CD4-positive, alpha-beta T cell (primary cell): ENCODE measurements at places on chromosomes 2 and 18. TPM values are rescaled to one million over a fixed set of nuclear protein-coding genes. Genes with fewer than 3 reads are reported as not detected.
A peak's percentile ranks its signal among the peaks of the same experiment; 100 is the strongest.

- DNase-seq = no peak
Measured at GRCh38 chr2:213682276-213682675, 398.0 kb downstream of the SPAG16 start.

DNA sequence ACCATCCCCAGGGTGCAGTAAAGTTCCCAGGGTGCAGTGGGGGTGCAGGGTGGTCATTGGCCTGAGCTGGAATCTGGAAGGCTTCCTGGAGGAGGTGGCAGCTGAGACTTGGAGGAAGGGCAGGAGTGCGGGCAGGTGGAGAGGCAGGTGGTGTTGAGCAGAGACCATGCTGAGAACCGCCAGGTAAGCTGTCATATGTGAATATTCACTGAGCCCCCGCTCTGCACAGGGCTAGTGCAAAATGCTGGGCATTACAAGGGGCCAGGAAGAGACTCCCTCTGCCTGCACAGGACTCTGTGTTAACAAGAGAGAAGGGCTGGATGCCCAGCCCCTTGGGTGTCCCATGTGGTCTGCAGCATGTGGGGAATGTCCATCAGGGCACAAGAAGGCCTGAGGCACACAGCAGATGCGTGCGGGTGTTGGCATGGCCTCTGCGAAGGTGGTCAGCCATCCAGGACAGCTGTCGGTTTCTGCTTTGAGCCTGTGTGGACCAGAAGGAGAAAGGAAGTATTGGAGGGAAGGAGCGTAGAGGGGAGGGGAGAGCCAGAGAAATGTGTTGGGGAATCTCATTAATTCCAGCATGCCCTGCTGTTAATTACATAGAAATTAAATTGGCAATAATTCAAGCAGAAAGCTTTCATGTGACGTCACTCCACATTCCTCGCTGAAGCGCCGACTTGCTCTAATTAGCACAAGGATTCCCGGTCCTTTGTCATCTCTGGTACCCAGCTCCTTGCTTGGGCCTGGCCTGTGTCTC, 62.8 kb upstream of the OTOS start:
- no peak for DNase-seq

DNA sequence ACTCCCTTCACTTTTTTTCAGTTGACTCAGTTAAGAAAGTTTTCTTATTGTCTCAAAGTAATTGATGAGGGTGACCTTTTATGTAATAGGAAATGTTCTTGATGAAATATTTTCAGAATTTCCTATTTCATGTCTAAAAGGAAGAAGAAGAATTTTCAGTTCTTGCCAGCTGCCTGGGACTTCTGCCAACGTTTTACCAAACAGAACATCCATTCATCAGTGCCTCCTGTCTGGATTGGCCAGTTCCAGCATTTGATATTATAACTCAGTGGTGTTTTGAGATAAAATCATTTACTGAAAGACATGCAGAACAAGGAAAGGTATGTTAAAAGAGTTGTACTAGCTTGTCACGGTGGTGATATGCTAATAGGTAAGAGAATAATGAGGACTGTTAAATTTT, 104.7 kb upstream of the MYO3B start:
- DNase-seq = no peak

- no peak for DNase-seq
Measured at GRCh38 chr2:70725505-70725904, 42.5 kb downstream of the ADD2 start.

GRCh38 chr2:215530191-215530968, 94.5 kb upstream of the FN1 start:
- DNase-seq = no peak

DNA sequence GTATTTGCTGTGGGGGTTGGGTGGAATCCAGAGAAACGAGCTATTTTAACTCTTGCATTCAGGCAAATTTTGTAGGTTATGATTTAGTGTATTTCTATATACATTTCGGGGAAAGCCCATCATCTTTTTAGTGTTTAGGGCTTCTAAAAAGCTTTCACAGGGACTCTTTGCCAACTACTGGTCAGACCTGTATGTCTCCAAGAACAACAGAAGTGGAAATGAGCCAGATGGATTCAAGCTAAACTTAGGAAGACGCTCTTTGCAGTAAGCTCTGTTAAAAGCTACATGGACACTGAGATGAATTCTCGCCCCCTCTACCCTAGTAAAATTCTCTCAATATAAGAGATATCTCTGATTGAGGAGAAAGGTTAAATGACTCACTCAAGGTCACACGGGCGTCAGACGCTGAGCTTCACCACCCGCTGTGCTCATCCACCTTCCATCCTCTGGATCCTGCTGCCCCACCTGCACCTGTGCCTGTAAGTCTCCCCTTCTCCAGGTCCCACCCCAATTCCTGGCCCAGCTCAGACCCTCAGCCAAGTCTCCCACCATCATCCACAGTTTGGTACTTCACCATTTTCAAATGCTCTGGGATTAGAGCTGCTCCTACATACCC, 85.6 kb downstream of the MARCHF4 start:
- no peak for DNase-seq

DNA sequence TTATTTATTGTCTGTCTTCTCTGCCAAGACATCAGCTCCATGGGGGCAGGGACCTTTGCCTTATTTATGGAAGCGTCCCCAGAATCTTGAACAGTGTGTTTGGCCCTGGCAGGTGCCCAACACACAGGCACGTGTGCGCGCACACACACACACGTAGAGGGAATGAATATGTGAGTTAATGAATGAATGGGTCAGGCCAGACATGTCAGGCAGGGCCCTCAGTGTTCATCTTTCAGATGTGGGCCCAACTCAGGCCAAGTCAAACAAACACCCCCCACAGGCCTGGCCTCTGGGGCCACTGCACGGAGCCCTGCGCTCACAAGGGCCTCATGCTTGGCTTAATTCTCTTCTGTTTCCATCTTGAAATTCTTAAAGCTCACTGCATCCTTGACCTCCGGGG, 54.1 kb downstream of the DYSF start:
- DNase-seq = no peak

The PLEK gene
- 5.3 TPM for total RNA-seq

DNA sequence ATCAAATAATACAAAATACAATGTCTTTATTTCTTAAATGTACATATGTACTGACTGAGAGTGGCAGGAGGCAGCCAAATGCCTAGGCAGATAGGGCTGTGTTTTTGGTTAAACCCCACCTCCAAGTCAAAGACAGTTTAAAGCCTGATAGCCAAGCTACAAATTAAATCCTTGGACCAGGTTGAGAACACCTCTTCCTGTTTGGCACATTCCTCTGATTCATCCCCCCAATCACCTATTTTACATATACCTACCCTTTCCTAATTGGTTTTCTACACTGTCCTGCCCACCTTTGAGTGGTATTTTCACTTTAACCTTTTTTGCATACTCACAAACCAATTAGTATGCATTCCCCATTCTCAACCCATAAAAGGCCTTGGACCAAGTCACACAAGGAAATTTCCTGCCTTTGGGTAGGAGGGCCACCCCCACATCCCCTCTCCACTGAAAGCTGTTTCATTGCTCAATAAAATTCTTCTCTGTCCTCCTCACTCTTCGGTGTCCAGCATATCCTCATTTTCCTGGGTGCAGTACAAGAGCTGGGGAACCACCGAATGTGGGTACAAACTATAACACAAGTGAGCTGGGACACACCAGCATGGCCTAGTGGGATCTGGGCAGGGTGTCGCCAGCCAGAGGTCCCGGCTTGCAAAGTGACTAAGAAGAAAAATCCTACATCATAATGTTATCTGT, 149.1 kb downstream of the UBE2E3 start:
- peak; percentile 47 for DNase-seq

GRCh38 chr2:65431421-65432226, 775 bp downstream of the SPRED2 start:
- DNase-seq = peak; percentile 28

- no peak for DNase-seq
Measured at GRCh38 chr2:157245846-157246764, 11.4 kb upstream of the GALNT5 start.

GRCh38 chr2:65360441-65360840, 72.0 kb downstream of the SPRED2 start:
- no peak for DNase-seq

The PXDN gene
- 0.84 TPM for total RNA-seq

- peak; percentile 0 for DNase-seq
Measured at GRCh38 chr18:77208964-77209363, 40.7 kb upstream of the GALR1 start.

DNA sequence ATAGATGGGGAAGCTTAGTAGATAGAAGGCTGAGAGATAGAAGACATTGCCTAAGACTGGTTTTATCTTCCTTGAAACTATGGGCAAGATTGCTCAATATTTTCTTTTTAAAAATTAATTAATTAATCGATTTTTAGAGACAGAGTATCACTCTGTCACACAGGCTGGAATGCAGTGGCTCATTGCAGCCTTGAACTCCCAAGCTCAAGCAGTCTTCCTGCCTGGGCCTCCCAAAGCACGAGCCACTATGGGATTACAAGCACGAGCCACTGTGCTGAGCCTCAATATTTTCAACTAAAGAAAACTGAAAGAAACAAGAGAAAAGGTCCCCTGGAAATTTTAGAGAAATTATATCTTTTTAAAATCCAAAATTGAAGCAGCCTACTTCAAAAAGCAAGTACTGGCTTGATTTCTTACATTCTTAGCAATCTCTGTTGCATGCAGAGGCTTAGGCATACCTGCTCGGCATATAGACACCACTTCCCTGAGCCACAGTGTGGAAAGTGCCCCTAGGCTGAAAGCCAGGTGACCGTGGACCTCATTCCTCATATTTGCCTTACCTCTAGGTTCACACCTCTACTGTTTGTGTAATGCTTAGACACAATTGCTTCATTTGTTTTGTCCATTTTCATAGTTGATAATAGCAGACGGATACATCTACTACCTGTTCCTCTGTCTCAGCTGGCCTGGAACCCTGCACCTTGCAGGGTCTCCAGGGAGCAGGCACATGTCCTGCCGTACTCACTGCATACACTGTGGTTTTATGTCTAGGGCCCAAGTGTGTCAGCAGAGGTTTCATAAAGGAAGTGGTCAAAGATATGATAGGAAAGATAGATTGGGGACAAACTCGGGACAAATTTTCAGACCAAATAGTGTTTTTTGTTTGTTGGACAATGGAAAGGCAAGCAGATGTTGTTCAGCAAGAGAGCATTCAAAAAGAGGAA, 166.5 kb upstream of the ALPP start:
- no peak for DNase-seq

DNA sequence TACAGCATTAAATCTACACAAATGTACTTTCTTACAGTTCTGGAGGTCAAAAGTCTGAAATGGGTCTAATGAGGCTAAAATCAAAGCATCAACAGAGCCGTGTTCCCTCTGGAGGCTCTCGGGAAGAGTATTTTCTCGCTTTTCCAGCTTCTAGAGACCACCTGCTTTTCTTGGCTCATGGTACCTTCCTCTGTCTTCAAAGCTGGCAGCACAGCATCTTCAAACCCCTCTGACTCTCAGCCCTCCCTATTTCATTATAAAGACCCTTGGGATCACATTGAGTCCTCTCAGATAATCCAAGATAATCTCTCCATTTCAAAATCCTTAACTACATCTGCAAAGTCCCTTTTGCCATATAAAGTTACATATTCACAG, 117.8 kb upstream of the NCK2 start:
- DNase-seq = no peak

GRCh38 chr2:47386551-47386950, 16.4 kb upstream of the MSH2 start:
- DNase-seq = no peak

The CFAP210 gene
- total RNA-seq = 2.2 TPM

The RAX gene
- total RNA-seq = not detected

DNA sequence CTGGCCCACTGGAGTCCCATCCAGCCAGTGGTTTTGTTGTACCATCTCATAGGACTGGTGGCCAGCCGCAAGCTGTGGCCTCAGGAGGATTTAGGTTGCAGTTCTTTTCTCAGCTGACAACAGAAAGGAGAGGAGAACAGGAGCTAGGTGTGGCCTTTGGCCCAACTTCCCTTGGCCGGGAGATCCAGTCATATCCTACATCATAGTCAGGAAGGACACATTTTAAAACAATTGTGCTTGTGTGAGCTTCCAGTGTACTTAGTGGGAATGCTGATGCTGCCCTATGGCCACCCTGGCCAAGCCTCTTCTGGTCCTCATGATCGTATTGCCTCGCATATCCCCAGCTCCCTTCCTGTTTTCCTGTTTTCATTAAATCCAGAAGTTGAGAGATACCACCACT, 98.1 kb downstream of the WDSUB1 start:
- DNase-seq = no peak

GRCh38 chr2:160837416-160837815, 322.8 kb upstream of the TANK start:
- no peak for DNase-seq

The VAMP5 gene
- 17.0 TPM for total RNA-seq

DNA sequence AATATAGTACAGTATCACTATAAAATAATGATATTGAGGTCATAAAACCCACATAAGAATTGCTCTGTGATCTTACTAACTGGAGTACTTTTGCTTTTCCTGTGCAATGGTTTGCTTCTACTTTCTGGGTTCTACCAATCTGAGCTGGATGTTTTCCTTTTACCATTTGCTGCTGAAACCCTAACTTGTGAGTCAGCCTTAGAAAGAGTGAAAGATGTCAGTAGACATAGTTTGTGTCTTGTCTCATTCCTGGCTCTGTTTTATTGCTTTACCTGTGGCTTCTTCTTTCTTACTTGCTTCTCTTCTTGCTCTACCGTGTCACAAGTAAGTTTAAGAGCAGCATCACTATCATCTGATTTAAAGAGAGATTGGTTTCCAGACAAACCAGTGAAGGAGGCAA, 61.0 kb downstream of the MBD2 start:
- DNase-seq = no peak

The APOB gene
- not detected for total RNA-seq

The GEN1 gene
- 4.6 TPM for total RNA-seq

- DNase-seq = no peak
Measured at GRCh38 chr18:24076950-24077349, 61.9 kb upstream of the CABYR start.

The FAM110C gene
- 0.36 TPM for total RNA-seq

DNA sequence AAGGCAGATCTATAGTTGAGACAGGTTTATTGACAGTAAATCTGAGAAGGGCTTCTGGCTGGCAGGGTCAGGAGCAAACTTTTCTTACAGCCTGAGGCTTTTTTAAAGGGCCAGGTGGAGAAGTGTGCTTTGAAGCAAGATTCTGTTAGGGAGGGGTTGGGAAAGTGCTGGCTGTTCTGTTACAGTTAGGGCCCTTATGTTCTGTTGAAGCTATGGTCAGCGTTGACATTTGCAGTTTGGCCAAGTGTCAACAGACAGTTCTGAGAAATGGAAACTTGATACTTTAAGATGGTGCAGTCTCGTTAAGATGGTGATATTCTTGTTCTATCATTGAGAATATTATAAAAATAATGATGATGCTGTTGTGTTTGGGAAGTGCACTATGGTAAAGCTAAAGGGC, 154.2 kb downstream of the RDH14 start:
- DNase-seq = no peak
